ENCODE measurements at places on chromosomes 3 and 15.
A peak's percentile ranks its signal among the peaks of the same experiment; 100 is the strongest.

GRCh38 chr3:111605493-111605892, 10.3 kb upstream of the ZBED2 start:
- DNase-seq = no peak

- no peak for DNase-seq
These were observed 68.7 kb downstream of the SLTM start for GRCh38 chr15:58864602-58865424.

DNA sequence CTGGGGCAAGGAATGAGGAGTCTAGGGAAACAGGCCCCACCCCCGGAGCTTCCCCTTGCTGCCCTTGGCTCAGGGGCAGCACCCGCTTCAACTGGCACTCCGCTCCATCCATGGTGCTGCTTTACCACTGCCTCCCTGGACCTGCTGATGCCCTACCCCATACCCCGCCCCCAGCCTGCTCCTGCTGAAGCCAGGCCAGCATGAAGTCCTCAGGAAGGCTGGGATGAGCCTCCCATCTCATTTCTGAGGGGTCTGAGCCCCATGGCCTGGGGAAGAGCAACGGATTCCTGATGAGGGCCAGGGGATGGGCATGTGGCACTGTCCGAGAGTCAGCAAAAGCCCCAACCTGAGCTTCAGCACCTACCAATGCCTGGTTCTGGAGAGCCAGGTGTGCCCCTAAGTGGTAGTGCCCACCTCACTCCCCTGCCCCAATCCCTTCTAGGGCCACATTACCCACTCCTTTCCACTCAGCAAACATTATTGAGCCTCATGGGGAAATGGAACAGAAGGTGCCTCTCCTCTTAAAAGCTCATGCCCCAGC, 21.0 kb downstream of the SEC61A1 start:
- no peak for DNase-seq

DNA sequence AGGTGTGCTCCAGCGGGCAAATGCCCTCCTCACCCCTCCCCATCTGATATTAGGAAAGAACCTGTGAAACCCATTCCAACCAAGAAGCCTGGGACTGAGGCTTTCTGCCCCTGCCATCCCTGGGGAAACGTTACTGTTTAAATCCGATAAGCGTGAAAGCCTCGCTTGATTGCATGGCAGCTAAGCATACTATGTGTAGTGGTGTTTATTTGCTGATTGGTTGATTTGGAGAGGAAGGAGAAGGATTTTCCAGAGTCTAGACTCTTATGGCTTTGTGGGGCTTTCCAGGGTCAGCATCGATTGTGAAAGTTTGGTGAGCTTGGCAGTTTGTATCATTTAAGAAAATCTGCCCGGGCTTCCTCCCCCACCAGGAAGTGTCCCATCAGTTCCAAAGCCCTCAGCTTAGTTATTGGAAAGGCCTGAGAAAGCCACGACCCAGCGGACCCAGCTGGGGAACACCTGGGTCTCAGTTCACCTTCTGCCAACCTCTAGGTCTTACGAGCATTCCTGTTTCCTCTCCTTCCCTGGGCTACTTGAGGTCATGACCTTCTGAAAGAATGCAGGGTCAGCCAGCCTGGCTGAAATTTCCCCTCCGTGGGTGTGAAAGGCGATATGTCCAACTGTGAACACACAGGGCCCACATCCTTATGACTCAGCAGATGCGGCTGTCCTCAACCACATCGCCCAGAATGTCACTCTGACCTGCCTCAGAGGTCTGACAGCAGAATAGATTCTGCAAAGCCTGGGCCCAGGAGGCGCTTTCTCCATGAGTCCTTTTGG, 62.8 kb upstream of the HERC1 start:
- DNase-seq = peak; percentile 34

DNA sequence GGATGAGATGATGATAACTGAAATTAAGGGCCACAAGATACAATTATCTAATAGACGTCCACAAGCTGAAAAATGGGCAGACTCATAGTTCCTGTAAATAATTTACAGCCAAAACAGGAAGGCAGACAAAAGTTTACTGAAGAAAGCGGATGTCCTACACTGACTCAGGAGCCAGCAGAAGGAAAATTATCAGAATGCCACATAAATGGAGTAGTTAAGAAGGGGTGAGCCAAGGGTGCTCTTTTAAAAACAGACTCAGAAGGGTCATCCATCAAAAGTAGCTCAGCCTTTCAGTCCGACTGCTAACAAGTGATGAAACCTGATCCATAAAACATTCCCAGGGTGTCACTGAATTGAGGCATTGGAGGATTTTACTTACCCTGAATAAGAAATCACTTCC, 39.8 kb downstream of the TUSC7 start:
- no peak for DNase-seq

DNA sequence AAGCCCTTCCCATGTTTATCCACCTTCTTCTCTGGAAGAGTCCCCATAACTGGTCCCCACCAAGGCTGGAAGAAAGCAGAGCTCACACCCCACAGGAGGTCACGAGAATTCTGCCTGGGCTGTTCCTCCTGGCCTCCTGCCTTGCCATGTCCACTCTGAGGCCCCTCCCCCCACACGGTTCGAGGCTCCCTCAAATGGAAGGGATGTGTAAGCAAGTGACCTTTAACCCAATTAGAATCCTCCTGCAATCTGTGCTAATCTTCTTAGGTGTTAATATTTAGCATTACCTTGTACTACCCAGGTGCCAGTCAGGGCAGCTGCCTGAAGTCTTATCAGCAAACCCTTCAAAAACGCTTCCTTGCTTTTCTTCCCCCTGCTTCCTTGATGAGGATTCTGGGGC, 32.4 kb upstream of the DYNC1LI1 start:
- no peak for DNase-seq

DNA sequence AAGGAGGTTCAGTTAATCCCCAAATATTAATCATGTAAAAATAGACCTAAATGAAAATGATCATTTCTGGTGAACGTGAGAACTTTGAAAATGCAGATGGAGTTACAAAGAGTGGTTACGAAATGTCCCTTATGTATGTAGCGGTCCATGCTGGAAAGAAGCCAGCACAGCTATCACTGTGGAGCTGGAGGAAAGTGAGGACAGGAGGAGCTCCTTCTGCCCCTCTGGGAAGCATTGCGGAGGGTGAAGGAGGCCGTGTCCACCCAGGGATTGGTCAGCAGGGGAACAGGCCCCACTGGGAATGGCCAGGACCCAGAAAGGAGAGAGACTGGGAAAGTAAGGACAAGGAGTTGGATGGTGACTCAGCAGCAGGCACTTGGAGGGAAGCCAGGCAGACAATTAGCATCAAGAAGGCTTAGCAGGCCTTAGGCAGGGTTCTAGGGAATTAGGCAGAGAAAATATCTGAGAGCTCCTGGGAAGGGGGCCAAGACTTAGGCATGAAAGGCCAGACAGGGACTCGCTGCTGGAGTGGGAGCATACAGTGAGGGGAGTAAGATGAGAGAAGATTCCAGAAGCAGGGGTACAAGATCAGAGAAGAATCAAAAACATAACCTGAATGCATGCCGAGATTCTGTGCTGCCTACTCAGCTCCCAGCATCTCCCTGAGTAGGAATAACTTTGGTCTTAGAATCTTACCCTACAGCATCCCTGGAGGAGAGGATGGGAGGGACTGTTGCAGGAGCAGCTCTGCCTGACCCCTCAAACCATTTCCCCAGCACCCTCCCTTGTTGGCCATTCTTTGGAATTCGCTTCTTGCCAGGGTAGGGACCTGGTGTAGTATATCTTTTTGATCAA, 171.0 kb upstream of the UMPS start:
- DNase-seq = peak; percentile 97

- DNase-seq = no peak
These were observed 70.7 kb upstream of the VEPH1 start for GRCh38 chr3:157573780-157574378.

DNA sequence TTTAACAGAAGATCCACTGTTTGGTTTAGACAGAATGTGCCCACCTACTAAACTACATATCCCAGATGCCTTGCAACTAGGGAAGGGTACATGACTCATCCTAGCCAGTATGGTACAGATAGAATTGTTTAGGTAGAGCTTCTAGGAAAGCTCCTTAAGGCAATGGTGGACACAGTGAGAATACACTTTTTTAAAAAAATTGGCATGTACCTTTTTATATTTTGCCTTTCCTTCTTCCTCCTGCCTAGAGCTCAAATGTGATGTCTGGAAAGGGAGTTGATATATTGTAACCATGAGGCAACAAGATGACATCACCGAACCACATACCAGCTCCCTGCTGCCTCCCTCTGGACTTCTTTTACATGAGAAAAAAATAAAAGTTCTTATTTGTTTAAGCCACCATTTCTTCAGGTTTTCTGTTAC, 14.4 kb upstream of the C3orf80 start:
- DNase-seq = peak; percentile 40
